Foreskin melanocyte (primary cell): ENCODE measurements at places on chromosomes 12 and 14.
A peak's percentile ranks its signal among the peaks of the same experiment; 100 is the strongest.

DNA sequence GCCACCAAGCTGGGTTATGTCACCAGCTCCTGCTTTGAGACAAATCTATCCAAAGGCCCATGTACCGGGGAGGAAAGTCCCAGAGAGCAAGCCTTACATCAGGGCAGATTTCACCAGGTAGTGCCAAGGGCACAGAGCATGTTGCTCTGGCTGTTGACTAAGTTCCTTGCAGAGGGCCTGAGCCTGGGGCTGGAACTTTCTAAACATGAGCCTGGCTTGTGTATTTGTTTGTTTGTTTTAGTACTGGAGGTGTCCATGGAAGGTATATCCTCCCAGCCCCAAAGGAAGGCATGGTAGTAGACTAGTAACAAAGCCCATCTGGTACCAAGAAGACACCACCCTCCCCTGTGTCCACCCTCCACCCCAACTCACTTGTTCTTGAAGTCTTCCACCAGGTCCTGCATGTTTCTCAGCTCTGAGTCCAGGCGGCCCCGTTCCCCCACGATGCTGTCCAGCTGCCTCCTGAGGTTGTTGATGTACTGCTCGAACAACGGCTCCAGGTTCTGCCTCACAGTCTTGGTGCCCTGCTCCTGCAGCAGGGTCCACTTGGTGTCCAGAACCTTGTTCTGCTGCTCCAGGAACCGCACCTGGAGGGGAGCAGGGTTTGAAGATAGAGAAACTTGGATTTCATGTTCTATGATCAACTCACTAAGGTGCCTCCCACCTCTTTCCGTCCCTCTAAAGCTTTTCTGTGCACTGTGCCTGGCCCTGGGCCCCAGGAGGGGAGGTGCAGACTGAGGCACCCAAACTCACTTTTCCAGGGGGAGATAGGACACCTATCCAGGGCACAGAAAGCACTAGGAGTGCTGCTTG is 1.4 kb downstream of the KRT5 start:
- no peak for DNase-seq

DNA sequence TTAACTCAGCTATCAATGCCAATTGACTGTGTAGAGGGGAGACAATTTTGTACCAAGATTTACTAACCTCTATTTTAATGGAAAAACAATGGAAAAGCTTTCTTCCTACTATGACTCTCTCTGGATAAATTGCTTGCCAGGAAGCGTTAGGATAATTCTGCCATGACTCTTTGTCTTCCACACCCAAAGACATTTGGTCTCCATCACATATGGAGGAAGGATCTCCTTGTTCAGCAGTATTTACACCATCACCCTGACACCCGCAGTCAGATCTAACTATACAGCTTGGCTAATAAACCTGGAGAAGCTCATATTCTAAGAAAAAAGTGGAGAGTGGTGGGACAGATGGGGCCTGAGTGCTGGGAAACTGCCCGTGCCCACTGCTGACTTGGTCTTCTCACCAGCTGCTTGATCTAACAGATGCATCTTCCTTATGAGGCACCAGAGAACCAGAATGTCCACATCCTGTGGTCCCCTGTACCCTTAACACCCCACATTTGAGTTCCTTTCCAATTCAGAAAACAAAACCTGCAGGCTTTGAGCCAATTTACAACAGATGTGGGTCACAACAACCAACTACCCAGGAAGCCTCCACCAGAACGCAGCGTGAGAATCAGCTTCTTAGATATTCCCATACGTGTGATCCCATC is 154.0 kb downstream of the DAD1 start:
- DNase-seq: no peak

- DNase-seq: no peak
Measured at GRCh38 chr12:113855998-113856397, 110.1 kb downstream of the RBM19 start.

- no peak for DNase-seq
Measured at GRCh38 chr12:54364413-54364812, at the start of gene GPR84. GPR84 (minus strand) TSS chr12:54364486; CDS start chr12:54363851, 635 bp downstream.

GRCh38 chr12:508145-508544 is 48.4 kb downstream of the B4GALNT3 start:
- no peak for DNase-seq

- peak; percentile 62 for DNase-seq
Measured at GRCh38 chr12:113152835-113153814, 3.6 kb downstream of the CFAP73 start.

DNA sequence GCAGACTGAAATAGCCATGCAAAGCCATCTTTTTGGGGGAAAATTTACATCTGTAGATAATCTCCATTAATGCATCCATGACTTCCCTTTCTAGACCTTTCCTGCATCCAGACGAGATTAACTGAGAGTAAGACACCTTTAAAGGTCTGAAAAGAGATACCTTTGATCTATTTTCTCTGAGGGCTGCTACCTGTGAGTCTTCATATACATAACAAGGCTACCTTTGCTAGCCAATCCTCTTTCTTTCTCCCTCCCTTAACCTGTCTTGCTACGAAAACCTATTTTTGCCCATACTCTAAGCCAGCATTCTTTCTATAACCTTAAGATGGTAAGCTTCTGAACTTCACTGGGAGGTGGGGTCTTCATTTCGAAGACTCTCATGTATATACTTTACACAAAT is 908.5 kb upstream of the FBXO33 start:
- DNase-seq: no peak

DNA sequence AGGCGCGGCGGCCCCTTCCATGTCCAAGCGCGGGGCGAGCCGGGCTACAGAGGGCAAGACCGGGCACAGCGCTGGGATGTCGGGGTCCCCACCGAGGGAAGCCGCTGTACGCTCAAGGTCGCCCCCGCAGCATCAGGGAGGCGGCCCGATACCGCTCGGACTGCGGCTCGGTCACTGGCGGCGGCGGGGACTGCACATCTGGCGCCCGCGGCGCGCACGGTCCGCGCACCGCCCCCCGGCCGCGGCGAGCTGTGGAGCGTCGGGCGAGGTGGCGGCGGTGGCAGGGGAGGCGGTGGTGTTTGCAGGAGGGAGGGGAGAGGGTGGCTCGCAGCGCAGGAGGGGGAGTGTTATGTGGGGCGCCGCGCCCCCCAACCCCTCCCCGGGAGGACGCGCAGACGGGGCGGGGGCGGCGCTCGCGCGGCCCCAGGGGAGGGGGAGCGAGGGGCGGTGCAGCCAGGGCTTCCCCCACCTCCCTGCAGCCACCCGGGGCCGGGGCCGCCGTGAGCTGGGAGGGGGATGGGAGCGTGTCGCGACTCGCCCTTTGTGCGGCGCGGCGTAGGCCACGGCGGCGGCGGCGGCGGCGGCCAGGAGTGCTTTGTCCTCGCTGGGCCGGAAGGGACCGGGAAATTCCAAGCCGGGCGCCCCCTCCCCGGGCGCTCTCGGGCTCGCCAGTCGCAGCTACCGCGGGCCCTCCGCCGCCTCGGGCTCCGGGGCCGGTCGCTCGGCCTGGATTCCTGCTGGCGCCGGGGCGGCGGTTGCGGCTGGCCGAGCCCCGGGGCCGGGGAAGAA is at the start of gene NUAK1:
TSS of gene NUAK1 (minus strand) at position 322 of the 789 bp plus-strand sequence. CDS start at position 21, 301 bp downstream.
- DNase-seq: no peak

GRCh38 chr14:20179218-20179617 is 11.5 kb upstream of the OR11G2 start:
- no peak for DNase-seq

- no peak for DNase-seq
Measured at GRCh38 chr14:104436047-104436591, 143.4 kb upstream of the C14orf180 start.

- no peak for DNase-seq
Measured at GRCh38 chr12:124938587-124938986, 24.1 kb upstream of the UBC start.

GRCh38 chr12:24791622-24792021 is 157.3 kb downstream of the BCAT1 start:
- no peak for DNase-seq

DNA sequence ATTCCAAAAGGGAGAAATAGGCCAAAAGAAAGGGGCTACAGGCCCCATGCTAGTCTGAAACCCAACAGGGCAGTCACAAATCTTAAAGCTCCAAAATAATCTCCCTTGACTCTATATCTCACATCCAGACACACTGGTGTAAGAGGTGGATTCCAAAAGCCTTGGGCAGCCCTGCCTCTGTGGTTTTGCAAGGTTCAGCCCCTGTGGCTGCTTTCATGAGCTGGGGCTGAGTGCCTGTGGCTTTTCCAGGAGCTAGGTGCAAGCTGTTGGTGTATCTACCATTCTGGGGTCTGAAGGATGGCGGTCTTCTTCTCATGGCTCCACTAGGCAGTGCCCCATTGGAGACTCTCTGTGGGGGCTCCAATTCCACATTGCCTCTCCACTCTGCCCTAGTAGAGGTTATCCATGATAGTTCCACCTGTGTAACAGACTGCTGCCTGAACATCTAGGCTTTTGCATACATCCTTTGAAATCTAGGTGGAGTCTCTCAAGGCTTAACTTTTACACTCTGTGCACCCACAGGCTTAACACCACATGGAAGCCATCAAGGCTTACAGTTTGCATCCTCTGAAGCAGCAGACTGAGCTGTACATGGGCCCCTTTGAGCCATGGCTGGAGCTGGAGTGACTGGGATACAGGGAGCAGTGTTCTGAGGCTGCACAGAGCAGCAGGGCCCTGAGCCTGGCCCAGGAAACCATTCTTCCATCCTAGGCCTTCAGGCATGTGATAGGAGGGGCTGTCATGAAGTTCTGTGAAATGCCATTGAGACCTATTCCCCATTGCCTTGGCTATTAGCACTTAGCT is 66.5 kb upstream of the ABCD2 start:
- DNase-seq: no peak

DNA sequence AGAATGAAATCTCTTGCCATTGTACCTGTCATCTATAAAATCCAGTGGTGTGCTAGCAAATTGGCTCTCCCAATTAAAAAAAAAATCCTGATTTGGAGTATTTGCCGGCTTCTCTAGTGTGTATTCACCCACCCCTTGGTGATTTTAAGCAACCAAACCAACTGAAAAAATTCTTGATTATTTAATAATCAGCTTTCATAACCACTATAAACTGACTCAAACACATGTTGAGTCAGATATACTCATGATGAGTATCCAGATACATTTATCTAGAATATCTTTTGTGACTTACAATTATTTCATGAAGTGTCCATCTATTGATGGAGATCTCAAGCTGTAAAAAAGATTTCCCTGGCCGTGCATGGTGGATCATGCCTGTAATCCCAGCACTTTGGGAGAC is 205.4 kb downstream of the RASSF9 start:
- no peak for DNase-seq

- no peak for DNase-seq
Measured at GRCh38 chr12:75087654-75088053, 122.0 kb downstream of the KCNC2 start.

DNA sequence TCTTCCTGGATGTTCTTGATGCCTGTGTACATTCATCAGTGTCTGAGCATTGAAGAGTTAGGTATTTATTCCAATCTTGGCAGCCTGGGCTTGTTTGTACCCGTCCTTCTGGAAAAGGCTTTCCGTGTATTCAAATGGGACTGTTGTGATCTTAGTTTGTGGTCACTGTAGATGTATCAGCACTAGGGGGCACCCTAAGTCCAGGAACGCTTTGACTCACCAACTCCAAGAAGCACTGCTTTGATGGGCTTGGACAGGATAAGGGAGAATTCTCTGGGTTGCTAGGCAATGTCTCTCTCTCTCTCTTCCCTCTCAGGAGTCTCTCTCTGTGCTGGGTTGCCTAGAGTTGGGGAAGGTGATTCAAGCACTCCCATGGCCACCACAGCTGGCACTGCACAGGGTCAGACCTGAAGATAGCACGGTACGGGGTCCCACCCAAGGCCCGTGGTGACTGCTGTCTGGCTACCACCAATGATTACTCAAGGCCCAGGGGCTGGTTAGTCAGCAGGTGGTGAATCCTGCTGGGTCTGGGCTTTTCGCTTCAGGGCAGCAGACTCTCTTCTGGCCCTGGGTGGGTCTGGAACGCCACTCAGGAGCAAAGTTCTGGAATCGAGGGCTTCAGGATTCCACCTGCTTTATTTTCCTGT is 211.1 kb upstream of the RGS6 start:
- DNase-seq: peak; percentile 62

GRCh38 chr12:53849113-53849512 is 89.5 kb upstream of the HOXC13 start:
- DNase-seq: no peak

- no peak for DNase-seq
Measured at GRCh38 chr12:2997989-2998670, 38.9 kb downstream of the TEAD4 start.

DNA sequence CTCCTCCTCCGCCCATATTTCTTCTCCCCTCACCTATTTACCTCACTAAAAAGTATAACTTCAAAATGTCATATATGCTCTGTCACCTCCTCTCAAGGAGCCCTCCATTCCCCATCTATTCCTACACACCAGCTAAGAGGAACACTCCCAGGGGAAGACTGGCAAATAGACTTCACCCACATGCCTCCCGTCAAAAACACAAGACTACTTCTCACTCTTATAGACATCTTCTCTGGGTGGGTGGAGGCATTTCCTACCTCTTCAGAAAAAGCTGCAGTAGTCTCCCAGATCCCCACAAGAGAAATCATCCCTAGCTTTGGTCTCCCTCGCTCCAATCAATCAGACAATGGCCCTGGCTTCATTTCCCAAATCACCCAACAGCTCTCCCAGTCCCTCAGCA is 66.2 kb downstream of the MOK start:
- DNase-seq: no peak

DNA sequence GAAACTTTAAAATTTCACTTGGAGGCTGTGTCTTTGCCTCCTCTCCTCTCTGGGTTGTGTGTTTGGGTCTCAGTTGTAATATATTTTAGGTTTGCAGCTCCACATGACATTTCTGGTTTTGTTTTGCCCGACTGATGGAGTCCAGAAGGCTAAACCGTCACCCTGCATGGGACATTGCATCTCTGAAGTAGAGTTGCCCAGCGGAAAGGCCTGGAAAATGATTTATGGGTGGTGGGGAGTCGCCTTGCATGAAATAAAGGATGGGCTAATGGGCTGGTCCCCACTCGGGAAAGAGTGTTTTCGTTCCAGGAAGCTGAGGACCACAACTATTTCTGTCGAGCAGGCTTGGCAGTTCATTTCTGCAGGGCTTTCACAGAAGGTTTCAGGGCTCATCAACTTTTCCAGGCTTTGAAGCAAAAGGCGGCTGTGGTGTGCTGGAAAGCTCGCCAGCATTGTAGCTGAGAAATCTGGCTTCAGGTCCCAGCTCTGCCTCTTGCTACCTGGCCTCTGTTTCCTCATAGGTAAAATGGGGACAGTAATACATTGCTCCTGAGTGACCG is 74.8 kb upstream of the GSC start:
- no peak for DNase-seq

GRCh38 chr12:22410486-22410885 is 76.0 kb upstream of the ST8SIA1 start:
- DNase-seq: no peak

- no peak for DNase-seq
Measured at GRCh38 chr12:132227782-132228475, 83.7 kb downstream of the NOC4L start.

DNA sequence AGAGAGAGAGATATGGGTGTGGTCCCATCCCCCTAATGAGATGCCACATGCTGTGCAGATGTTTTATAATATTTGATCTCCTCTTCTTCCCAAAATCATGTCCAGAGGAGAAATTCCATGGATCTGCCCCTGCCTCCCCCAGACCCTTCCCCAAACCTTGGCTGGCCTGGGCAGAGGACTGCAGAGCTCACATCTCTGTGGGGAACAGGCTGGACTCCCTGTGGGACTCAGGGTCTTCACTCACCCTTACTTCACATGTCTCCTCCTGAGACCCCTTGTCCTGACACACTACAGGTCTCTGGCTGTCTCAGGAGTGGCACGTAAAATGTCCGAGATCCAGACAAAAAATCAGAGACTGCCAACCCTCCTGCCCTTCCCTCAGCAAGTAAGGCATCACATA is 76.0 kb upstream of the CAPRIN2 start:
- no peak for DNase-seq
